Femur (tissue), 1 donor: ENCODE measurements at places on chromosomes 3 and 15.
A peak's percentile ranks its signal among the peaks of the same experiment; 100 is the strongest.

DNA sequence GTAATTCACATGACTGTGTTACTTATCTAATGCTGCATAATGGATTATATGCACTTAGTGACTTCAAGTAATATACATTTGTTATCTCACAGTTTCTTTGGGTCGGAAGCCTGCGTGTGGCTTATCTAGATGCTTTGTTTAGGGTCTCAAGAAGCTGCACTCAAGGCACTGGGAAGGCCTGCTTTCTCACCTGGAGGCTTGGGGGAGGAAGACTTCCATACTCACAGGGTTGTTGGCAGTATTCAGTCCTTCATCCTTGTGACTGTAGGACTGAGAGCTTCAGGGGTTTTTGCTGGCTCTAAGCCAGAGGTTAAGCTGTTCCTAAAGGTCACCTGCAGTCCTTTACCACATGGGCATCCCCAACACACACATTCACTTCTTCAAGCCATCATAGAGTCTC is 22.6 kb downstream of the TAFA4 start:
- DNase-seq, result no peak

DNA sequence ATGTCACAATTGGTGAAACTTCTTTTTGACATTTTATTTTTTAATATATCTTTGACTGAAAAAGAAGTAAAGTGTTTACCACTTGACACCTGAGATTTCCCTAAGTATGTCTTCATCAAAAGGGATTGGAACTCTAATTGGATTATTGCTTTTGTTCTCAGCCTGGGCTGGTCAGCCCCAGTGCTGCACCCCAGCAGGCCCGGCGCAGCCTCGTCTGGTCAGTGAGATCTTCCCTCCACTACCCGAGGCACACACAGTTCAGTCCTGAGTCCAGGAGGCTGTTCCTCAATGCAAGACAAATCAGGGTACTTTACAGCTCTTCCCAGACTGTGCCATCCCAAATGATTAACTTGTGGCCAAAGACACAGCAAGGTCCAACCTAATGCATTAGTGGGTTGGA is 146.9 kb upstream of the SEMA6D start:
- DNase-seq, result no peak

GRCh38 chr3:55735976-55736375 is 248.9 kb upstream of the WNT5A start:
- no peak for DNase-seq

GRCh38 chr15:61749169-61749568 is 311.1 kb downstream of the VPS13C start:
- DNase-seq, result no peak

DNA sequence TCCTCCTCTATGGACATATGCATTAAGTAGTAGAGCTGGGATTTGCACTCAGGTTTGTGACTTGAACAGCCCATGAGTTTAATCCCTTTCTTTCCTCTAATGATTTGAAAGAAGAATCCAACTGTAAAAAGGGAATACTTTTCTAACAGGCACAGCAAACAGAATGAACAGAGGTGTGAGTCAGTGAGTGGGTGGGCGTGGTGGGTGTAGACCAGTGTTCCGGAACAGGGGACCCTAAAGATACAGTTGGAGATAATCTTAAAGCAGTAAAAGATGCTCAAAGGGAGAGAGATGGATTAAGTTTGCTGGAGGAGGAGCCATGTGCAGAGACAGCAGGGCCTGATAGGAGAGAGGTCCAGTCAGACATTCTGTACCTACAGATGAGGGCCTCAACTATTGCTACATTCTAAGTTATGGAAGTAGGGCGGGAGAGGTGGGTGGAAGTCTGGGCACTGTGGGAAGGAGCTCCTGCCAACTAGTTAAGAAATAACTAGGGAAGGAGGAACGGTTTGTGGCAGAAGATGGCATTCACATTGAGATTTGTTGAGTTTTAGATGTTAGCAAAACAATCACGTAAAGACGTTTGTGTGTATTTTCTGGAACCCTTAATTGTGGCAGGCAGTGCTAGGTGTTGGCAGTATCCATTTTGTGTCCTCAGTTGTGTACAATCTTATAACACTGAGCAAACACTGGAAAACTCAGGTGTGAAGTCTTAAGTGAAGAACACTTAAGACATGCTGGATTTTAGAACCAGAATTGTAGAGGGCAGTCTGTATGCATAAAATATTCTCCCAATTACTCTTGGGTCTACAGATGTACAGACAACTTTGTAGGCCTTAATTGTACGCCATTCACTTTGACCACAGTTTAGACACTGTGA is 511.0 kb downstream of the GRM7 start:
- DNase-seq, result no peak

- DNase-seq, result no peak
Observed at GRCh38 chr3:133371676-133372075, 28.2 kb upstream of the BFSP2 start.

- peak; percentile 73 for DNase-seq
Observed at GRCh38 chr3:13054341-13055285, 18.6 kb downstream of the IQSEC1 start.

DNA sequence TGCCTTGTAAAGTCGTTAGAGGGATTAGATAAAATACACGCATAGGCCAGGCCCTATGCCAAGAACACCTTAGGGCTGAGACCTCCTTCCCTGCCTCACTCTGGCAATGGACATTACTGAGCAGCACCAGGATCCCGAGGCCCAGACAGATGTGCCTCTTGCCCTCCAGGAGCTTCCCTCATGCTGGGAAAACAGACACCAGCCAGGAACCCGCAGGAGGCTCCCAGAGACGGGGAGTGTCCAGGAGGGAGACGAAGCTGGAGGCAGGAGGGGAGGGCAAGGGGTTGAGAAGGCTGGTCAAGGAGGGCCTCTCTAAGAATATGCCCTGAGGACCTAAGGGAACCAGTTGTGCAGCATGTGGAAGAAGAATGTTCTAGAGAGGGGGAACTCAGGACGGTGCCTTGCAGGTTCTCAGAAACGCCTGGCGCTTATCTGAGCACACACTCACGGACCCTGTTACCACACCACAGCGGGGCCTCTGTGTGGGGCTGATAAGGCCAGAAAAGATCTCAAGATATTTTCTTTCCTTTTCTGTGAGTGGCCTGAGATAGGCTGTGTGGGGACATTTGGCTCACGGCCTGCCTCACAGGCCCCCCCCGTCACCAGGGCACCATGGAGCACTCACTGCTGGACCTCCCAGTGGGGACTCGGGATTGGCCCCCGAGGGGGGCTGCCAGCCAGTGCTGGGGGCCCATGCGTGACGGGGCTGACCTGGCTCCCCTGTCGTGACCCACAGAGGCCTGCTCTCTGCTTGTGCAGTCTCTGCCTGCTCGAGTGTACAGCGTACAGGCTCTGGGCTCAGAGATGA is 22.0 kb upstream of the CYP11A1 start:
- DNase-seq, result no peak

DNA sequence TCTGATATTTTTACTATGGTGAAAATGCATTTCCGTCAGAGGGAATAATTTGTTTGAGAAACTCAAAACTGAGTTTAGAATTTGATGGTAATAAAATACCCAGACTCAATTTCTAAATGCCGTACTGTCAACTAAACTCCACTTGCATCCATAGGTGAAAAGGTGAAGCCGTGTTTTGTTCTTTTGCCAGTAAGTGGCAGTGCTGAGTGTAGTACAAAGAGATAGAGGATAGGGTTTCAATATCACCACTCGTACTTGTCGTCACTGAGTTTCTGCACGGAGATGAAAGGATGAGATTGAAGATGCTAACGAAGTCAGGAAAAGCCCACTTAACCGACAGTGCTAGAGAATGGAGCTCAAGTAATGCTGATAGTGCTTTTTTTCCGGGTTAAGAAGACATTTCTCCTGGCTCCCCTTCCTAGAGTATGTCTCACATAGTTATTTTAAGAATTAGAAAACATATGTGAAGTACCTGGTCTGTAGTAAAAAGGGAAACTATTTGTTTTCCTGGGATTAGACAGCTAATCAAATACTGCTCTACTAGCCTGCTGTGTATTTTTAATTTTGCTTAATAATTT is 345.1 kb downstream of the IL5RA start:
- no peak for DNase-seq

DNA sequence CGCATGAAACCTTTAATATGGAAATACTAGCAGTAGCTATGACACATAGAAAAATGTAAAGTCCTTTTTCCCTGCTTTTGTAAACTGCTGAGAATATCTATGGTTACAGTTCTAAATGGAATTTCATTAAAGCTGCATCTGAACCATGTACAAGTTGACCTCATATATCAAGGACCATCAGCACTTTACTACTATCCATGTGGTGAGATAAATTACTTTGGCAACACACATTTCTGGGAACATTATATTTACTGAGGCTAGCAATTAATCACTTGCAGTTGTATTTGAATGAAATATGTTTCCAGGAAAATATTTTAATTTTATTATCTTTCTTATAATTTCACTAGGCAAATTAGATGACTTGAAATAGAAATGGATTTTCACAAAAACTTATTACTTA is 545.5 kb downstream of the NAALADL2 start:
- no peak for DNase-seq

DNA sequence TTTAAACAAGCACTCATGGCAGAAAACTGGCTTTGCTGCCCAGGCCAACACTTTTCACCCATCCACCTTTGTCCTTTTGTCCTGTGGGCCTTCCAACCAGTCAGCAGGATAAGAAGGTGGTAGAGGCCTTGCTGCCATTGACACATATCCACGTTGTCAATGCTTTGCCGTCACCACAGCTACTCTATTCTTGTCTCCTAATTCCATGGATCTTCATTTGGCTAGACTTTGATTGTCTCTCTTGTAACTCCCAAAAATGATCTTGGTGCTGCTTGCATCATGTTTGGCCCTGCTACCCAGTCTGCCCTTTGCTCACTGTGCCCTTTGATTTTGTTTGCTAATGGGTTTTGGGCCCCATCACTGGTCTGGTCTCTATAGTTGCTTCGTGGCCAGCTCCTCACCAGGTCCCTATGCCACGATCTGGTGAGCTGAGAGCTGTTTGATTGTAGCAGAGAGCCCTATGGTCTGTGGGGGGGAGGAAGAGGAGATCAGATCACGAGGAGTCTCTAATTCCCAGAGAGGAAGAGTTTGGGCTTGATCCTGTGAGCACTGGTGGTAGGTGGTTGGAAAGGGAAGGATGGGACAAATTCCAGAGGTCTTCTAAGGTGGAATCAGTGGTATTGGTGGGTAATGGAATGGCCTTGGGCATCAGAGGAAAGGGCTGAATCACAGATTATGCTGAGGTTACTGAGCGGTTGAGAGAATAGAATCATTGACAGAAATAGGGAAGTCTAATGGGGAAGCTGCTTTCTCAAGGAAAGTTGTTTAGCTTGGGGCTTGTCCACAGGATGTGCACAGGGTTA is 40.3 kb downstream of the ABHD2 start:
- no peak for DNase-seq

GRCh38 chr15:87610366-87610765 is 646.2 kb downstream of the NTRK3 start:
- DNase-seq, result no peak

DNA sequence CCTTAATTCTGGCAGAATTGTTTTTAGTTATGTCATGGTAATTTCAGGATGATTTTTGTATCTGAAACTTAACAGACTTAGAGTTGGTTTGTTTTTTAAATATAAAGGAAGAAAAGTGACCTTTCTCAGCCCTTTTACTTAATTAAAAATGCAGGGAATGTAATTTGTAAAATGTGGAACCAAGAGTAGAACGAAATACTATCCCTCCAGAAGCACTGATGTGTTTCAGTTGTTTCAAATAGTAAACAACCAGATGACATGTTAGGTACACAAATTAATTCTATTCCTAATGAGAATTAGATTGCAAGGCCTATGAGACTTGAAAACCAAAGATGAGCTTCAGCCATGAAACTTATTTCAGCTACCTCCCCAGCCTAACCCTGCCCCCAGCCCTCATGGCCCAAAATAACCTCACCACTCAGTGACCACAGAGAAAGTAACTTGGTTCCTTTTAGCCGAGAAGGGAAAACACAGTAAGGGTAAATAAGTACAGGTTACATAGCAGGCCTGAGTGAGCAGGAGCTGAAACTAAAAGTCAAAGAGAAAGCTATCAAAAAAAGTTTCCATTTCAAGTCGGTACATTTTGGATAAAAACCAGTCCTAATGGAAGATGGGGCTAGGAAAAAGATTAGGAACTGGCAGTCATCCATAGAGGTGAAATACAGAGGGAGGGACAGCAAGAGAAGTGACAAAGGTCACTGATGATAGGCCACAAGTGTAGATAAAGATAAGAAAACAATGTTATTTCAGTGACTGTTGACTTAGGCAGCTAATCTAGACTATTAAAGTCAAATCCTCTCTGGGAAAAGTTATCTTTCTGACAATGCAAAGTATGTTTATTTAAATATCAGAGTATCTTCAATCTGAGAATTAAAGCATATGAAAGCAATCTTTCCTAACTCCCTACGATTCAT is 23.2 kb downstream of the SENP8 start:
- no peak for DNase-seq

DNA sequence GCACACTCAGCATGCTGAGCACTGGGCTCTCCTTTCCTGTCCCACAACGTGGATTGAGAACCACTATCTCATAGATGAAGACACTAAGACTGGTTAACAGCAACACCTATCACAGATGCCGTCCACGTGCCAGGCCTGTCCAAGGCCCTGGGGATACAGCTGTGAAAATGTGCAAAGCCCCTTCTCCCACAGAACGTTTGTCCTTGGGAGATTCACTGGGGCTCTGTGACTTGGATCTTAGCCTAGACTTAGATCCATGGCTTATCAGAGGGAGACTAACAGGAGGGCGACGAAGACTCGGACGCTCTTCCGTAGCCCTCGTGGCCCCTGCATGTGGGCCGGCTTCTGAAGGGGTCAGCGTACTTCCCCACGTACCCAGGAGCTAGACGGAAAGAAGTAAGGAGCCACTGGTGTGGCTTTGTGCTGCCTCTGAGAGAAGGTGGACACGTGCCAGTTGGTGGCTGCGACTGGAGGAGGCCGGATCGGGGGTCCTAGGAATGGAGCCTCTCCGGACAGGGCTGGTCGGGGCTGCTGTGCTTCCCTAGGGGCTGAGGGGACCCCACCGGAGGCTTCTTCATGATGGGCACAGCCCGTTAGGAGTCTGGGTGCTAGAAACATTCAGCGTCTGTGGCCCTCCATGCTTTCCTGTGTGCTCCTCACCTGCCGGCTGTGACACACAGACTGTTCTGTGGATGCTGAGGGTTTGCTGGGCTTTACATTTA is 964 bp downstream of the NRROS start:
- DNase-seq, result no peak

- no peak for DNase-seq
Observed at GRCh38 chr3:23455775-23456174, 252.6 kb downstream of the UBE2E2 start.
